BE2C (cell line): ENCODE measurements at places on chromosomes 2 and 18.
A peak's percentile ranks its signal among the peaks of the same experiment; 100 is the strongest.

- no peak for DNase-seq
Measured at GRCh38 chr18:27040796-27041195, 144.3 kb downstream of the CHST9 start.

DNA sequence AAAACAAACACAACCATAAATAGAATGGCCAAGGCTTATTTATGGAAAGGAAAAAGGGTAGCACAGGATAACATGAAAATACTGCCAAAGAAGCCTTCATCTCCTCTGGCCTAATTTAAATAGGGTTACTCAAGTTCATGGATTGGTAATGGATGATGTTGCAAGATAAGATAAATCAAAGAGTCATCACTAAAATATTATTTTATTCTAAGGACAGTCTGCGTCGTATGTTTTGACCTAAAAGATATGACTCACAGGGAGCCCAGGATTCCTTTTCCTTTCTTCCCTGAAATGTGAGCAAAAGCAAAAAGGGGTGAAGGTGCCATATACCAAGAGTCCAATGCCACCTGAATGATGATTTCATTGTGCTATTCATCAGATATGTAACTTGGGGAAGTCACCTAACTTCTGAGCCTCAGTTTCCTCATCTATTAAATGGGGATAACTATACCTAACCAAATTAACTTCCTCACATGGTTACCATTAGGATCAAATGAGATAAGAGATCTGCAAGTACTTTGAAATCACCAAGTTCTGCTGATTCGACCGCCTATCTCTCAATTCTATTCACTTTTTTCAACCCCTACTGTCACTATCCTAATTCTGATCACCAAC, 137.7 kb downstream of the THADA start:
- no peak for DNase-seq

DNA sequence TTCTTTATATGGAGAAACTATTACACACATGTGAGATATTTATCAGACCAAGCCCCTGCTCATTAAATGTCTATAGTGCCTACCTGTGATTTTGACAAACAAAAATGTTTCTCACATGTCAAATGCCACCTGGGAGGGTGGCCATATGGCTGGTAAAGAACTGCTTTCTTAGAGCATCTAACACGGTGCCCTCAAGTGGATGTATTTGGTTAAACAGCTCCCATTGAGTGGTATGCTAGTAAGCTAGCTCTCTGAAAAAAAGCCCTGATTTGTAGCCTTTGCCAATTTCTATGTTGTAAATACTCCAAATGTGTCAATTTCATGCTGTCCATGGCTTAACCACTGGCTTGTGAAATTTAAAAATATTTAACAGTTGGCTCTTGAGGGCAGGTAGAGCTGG, 94.6 kb downstream of the PMAIP1 start:
- DNase-seq: peak; percentile 11

- no peak for DNase-seq
Measured at GRCh38 chr2:655626-656025, 21.6 kb downstream of the TMEM18 start.

DNA sequence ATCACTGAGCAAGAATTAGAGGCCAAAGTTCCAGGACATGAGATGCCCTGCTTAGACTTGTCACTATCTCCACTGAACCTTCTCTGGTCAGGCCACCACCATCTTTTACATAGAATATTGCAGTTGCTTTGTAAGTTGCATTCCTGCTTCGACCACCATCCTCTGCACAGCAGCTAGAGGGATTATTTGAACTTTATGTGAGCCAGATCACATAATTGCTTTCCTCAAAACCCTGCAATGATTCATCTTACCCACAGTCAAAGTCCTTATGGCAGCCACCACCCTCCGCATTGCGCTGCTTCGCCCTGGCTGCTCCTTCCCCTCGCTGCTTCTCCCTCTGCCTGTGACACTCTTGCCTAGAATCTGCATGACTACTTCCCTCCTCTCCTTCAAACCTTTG, 111.3 kb downstream of the EML6 start:
- no peak for DNase-seq

DNA sequence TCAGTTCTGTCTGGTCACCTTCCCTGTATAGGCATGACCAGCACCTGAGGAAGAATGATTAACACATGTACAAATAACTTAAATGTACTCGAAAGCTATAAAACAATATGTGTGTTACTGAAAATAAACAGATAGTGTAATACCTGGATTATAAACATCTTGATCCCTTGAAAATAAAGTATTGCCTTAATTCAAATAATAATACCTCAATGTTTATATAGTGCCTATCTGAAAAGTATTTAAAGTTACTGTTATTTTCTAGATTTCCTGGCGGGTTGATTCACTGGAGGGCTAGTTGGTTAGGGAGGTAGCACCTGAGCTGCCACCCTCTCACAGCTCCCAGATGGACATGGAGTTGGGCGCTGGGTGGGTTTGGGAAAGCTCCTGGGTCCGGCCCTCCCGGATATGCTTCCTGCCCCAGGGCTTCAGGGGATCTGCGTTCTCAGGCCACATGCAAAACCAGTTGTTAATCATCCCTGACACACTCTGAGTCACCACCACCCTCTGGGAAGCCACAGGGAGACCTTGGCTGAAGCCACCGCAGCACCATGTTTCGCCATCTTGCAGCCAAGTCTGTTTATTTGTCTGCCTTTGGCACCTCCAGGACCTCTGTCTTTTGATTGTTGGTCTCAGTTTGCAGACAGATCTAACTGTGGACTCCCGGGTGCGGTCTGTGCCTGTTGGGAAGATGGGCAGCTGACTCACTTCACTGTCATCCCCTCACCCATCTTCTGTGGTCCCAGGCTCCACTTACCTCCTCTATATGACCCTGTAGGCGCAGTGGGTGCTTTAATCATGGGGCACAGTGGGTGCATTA, 35.3 kb downstream of the RAB31 start:
- DNase-seq: peak; percentile 37

DNA sequence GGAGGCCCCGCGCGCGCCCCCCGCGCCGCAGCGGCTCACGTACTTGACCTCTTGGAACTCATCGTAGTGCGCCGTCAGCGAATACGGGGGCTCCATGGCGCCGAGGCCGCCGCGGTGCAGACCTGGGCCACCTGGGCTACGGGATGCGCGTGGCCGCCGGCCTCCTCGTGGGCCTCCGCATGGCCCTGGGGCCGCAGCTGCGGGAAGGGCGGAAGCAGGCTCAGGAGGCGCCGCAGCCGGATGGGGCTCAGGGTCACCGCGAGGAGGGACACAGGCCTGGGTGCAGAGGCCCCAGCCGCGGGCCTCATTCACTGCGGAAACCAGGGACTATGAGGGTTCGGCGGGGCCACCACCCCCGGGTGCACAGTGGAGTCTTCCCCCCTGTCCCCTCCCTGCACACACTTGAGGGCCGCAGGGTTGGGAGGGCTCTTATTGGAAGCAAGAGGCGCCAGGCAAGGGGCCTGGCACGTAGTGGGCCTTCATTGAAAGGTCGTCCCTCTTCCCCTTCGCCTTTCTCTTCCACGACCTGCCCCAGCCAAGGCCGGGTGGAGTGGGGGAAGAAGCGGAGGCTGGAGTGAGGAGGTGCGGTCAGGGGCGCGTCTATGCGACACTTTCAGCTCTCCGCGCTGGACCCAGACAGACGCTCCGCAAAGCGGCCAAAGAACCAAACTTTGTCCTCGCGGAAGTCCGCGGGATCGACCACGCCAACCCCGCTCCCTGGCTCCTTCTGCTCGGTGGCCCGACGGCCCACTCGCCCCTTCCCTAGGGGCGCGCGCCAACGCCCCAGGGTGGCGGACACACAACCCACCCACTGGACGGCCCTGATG, 863 bp downstream of the ECEL1 start:
- DNase-seq: peak; percentile 8

- no peak for DNase-seq
Measured at GRCh38 chr2:980176-980575, 29.5 kb downstream of the SNTG2 start.

- no peak for DNase-seq
Measured at GRCh38 chr2:178420463-178420999, 30.4 kb downstream of the PRKRA start.

DNA sequence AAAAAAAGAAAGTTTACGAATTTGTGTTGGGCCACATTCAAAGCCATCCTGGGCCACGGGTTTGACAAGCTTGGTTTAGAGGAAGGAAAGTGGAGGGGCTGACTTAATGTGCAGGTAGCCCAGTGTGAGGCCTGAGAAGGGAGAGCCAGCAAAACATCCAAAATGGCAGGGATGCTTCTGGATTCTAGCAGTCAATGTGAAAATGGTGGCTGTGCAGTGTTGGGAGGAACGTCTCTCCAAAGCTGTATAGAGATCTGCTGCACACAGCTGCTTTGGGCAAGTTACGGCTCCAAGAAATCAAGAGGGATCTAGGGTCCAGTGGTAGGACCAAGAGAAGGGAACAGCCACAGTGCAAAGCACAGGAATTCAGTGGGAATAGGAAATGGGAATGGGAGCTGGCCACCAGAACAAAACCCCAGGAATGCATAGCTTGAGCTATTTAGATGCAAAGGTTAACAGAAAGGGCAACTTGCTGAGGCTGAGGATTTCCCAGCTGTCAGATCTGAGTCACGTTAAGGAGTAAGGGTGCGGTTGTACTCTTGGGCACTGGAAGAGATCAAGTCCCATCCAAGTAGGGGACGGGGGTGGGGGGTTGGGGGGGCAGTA, 70.6 kb downstream of the B3GNT2 start:
- DNase-seq: no peak

- DNase-seq: no peak
Measured at GRCh38 chr18:36377626-36378025, 80.1 kb downstream of the FHOD3 start.

DNA sequence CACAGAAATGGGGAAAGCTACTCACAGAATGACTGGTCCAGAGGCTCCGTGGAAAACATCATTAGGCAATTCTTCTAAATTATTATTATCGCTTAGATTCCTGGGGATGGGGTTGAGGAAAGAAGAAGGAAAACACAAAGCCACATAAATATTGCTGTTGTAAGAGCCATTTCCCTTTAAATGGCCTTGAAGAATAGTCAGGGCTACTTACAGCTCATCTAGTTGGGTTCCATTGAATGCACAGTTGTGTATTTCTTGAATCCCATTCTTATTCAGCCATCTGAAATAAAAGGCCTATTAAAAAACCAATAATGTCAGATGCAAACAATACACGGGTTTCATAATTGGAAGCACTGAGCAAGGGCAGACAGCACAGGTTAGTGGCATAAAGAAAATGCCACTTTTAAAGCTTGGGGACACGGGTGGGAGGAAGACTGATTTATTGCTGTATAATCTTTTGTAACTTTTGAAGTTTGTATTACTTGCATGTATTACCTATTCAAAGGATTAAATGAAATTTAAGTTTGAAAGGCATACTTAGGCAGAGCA, 171.4 kb downstream of the FSHR start:
- no peak for DNase-seq

- no peak for DNase-seq
Measured at GRCh38 chr18:37481072-37481471, 84.5 kb downstream of the CELF4 start.

- no peak for DNase-seq
Measured at GRCh38 chr2:105641389-105641811, 103.3 kb upstream of the NCK2 start.

DNA sequence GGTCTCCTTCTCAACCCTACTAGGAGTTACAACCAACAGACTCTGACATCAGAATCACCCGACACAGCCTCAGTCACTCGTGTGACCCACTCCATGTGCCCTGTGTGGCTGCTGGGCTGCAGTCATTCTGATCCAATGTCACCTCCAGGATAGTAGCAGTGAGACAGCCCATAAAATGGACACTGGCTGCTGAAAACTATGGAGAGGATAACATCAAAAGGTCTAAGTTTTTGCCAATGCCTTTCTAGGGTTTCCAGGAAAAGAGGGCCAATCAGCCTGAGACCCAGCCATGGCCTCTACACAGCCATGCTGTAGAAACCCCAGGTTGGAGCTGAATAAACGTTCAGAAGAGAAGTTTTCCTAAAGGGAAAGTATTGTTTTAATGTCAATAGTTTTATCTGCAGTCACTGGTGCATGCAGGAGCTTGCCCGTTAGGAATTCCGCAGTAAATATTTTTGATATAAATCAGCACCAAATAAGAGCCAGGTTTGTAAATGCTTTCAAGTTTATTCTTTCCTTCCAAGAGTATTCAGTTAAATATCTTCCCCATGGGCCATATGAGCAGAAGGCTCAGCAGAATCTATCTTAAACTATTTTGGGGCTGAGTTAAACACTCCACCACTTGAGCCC, 92.2 kb upstream of the PID1 start:
- DNase-seq: no peak

DNA sequence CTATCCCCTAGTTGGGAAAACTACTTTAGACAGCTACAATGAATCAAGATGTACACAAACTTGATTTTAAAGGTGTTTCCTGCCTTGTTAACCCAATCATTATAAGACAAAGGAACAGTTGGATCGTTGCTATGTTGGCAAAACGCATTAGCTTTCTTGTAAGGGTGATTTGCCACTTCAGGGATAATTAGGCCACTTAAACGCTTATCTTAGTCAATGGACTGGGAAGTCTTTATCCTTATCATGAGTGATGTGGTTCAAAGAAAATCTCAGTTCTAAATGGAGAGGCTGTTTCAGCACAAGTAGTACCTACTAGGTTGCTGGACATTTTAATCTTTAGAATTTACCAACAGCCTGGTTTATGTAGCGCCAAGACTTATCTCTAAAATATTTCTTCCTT, 406.1 kb upstream of the MEX3C start:
- no peak for DNase-seq

DNA sequence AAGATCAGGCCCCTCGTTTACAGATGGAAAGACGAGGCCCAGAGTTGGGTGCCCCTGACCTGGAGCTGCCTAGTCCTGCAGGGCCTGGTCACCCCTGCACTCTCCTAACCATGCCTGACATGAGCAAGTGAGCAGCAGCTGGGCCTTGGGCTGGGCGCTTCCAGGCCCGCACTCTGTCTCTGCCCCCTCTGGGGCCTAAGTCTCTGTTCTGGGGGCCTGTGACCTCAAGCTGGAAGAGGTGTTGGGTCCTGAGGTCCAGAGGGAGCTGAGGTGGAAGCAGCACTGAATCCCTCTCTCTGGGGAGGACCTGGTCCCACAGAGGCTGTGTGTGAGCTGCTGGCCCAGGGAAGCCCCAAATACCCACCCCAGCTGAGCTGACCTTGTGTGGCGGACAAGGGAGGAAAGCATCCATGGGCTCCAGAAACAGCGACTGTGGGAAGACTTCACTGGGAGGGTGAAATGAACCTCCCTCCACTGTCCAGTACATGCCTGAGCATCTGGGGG, 46.1 kb upstream of the GPC1 start:
- peak; percentile 3 for DNase-seq

- DNase-seq: no peak
Measured at GRCh38 chr18:23887035-23887434, 127.5 kb upstream of the TTC39C start.

- no peak for DNase-seq
Measured at GRCh38 chr2:226943862-226944620, 108.2 kb downstream of the RHBDD1 start.

- no peak for DNase-seq
Measured at GRCh38 chr2:241381872-241382271, 25.8 kb downstream of the FARP2 start.

GRCh38 chr2:71785516-71785981, 332.2 kb downstream of the DYSF start:
- no peak for DNase-seq

DNA sequence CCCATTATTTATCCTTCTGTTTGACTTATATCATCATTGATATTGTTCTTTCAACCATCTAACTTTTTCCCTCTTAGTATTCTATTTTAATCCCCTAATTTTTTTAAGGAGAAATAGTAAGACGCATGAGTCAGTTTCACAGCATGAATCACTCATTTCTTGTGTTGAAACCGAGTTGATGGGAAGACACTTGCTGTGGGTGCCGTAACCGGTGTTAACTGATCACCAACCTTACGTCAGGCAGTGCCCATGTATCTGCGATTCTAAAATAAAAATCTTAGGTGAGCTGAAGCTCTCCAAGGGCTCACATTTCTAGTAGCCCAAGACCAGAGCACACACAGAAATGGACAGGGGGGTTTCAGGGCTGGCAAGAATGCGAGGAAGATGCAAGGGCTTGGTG, 348.1 kb downstream of the GALR1 start:
- DNase-seq: no peak
